ENCODE measurements at places on chromosomes 7 and 10.

- no peaks in the 10 kb centered on the region for H3K36me3 ChIP-seq
- no peaks in the 10 kb centered on the region for H3K4me1 ChIP-seq
- H3K27me3 ChIP-seq = no peaks in the 10 kb centered on the region
- no peak overlapping the region for H3K27ac ChIP-seq
These were observed 174.4 kb upstream of the KIAA1217 start for GRCh38 chr10:24034571-24034970.

- no peak overlapping the region for H3K27ac ChIP-seq
- no peaks in the 10 kb centered on the region for H3K27me3 ChIP-seq
- DNase-seq = no peak
These were observed 27.4 kb upstream of the LOXL4 start for GRCh38 chr10:98295401-98295811.

DNA sequence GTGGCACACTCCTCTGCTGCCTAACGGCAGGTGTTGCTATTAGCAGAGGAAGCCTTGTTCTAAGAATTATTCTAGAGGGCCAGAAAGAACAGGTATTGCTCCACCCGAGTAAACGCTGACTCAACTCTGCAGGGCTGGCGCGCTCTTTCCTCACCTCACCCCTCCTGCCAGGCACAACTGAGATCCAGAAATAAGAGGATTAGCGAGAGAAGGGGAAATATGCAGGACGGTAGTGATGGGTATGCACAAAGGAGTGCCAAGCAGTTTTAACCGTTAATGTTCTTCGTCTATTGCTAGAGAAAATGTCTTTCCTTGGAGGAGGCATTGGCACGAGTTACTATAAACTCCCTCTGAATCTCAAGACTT, 369 bp upstream of the SCIN start:
- no peak for DNase-seq
- H3K27me3 ChIP-seq = no peaks in the 10 kb centered on the region
- no peak overlapping the region for H3K27ac ChIP-seq
- H3K36me3 ChIP-seq = no peaks in the 10 kb centered on the region
- H3K4me1 ChIP-seq = peaks cover 15% of the 10 kb centered on the region

- no peaks in the 10 kb centered on the region for H3K4me1 ChIP-seq
- no peak overlapping the region for H3K27ac ChIP-seq
- H3K27me3 ChIP-seq = no peaks in the 10 kb centered on the region
- H3K36me3 ChIP-seq = no peaks in the 10 kb centered on the region
These were observed 27.5 kb downstream of the LRGUK start for GRCh38 chr7:134154581-134155130.

- no peak overlapping the region for H3K4me3 ChIP-seq
- H3K27me3 ChIP-seq = no peaks in the 10 kb centered on the region
- peaks cover 37% of the 10 kb centered on the region for H3K4me1 ChIP-seq
- H3K27ac ChIP-seq = peak overlapping the region; percentile 4
- no peak for DNase-seq
These were observed 40.6 kb upstream of the ADD3 start for GRCh38 chr10:109966961-109967738.

DNA sequence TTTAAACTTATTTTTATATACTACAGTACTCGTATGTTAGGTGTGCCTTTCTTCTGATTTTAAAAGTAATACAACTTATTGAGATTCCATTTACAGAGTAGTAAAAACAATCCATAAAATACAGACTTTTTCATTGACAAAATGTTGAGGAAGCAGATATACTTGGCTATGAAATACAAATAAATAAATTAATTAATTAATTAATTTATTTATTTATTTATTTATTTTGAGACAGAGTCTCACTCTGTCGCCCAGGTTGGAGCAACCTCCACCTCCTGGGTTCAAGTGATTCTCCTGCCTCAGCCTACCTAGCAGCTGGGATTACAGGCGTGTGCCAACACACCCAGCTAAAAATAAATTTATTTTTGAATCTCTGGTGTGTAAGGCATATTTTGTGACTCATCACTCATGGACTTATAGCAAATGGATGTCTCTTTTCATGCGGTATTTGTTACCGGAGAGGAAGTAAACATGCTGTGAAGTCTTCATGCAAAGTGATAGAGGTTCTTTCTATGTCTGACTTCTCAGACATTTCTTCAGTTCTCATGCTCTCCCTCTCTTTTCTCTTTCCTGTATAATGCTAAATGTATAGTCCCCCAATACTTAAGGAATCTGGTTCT, 20.2 kb upstream of the SRPK2 start:
- no peaks in the 10 kb centered on the region for H3K27me3 ChIP-seq
- no peak for DNase-seq
- H3K4me1 ChIP-seq = no peaks in the 10 kb centered on the region
- no peak overlapping the region for H3K4me3 ChIP-seq
- H3K27ac ChIP-seq = no peak overlapping the region

GRCh38 chr10:63584725-63585035, 63.5 kb downstream of the REEP3 start:
- H3K4me3 ChIP-seq = no peak overlapping the region
- no peak for DNase-seq
- peaks cover 18% of the 10 kb centered on the region for H3K4me1 ChIP-seq
- H3K27me3 ChIP-seq = no peaks in the 10 kb centered on the region
- H3K27ac ChIP-seq = no peak overlapping the region

DNA sequence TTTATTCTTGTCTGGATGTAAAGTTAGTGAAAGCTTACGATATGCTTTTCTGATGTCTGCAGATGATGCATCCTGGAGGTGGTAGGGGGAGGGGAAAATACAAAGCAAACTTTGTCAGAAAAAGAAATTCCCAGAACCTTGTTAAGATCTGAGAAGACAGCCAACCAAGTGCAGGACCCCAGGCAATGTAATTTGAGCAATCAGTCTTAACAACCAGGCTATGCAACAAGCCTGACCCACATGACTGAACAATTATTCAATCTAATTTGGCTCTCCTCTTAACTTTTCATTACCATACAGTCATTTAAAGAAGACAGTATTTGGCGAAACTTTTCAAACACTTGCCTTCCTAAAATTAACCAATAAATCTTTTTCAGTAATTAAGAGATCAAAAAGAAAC, 74.5 kb downstream of the DNAJC1 start:
- DNase-seq = no peak
- peaks cover 18% of the 10 kb centered on the region for H3K4me1 ChIP-seq
- H3K36me3 ChIP-seq = no peaks in the 10 kb centered on the region
- H3K27me3 ChIP-seq = no peaks in the 10 kb centered on the region
- H3K27ac ChIP-seq = no peak overlapping the region

DNA sequence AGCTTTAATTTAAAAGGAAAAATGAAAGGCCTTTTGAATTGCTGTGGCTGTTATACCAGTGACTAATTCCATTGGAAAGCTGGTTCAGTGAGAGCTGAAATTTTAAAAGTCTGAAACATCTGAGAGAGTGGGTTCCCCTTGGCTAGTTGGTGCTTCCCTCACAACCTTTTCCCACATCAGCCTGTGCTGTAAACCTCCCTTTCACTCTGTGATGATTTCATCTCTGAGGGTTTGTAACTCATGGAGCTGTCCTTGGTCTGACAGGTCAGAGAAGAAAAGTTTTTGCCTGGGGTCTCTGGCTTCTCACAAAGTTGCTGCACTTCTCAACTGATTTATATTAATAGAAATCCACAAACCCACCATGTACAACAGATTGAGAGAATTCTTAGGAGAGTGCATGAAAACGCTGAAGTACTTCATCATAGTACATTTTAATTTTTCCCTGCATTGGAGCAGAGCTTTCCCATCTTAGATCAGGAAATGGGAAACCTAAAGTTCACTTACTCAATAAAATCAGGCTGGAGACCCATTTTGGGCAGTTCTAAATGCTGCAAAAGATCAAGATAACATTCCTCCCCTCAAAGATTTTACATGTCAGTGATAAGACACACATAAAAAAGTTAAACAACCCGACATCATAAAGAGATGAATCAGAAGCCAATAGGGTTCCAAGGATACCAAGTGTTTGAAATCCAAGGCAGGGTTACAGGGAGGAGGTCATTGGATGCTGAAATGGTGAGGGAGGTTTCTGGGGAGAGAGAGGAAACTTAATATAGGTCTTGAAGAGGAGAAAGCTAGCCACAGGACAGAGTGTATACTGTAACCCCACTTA, 157.0 kb upstream of the MKLN1 start:
- H3K27me3 ChIP-seq = no peaks in the 10 kb centered on the region
- no peaks in the 10 kb centered on the region for H3K4me1 ChIP-seq
- no peak for DNase-seq
- no peak overlapping the region for H3K4me3 ChIP-seq
- H3K36me3 ChIP-seq = no peaks in the 10 kb centered on the region

DNA sequence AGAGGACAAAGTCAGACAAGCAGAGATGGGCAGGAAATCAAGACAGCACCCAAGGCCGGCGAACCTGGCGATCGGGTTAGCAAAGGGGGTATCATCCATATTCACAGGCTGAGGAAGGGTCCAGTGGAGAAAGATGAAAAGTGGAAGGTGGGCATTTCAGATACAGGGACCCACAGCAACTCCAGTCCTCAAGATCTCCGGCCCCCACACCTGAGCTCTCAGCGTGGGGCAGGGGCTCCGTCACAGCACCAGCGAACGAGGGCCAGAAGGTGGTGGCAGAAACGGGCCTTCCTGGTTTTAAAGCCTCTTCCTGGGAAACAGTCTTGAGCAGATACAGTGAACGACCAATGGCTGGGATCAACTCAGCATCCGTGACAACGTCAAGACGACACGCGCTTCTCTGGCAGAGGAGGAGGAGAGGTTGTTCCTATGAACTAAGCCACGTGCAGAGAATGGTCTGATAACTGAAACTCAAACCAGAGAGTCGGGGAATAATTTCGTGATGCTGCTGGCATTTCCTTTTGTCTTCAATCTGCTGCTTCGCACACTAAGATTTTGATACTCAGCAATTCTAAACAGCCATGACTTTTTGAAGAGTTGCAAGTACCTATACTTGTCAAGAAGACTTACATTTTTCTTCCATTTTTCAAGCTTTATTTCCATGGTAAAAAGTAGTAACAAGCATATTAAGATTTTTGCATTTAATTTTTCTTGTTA, 219.8 kb downstream of the ZMYND11 start:
- no peaks in the 10 kb centered on the region for H3K4me1 ChIP-seq
- H3K27ac ChIP-seq = no peak overlapping the region
- H3K4me3 ChIP-seq = no peak overlapping the region
- no peaks in the 10 kb centered on the region for H3K27me3 ChIP-seq
- H3K36me3 ChIP-seq = peaks cover 67% of the 10 kb centered on the region

DNA sequence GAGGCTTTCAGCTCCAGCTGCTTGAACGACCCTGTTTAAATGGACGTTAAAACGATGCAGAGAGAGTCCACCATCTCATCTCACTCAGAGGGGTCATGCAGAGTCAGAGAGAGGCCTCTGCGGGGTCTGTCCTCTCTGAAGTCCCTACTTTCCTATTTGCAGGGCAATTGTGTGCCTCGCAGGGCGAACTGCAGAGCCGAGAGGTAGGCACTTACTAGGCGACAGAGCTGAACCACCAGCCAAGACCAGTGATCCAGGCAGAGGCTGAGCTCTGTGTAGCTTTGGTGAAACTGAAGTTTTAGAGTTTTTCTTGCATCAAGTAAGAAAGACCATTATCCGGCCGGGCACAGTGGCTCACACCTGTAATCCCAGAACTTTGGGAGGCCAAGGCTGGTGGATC, 64.1 kb upstream of the CUX1 start:
- H3K4me3 ChIP-seq = no peak overlapping the region
- H3K27ac ChIP-seq = no peak overlapping the region
- no peaks in the 10 kb centered on the region for H3K36me3 ChIP-seq
- no peaks in the 10 kb centered on the region for H3K27me3 ChIP-seq
- H3K4me1 ChIP-seq = peaks cover 4% of the 10 kb centered on the region

DNA sequence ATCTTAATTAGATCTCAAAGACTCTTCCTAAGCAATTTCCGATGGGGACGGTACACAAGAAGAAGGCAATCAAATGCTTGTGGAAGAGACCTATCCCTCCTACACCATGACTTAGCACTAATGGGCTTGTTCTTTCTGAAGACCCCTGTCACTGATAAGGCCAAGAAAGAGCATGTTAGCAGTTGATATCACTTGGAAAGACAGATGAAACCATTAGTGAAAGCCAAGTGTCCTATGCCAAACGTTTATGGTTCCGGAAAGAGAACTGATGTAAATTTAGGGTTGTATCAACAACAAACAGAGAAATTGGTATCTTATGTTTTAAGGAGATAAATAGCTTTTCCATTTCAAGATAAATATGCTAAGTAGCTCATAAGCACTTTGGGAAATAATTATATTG, 6.5 kb downstream of the UROS start:
- no peaks in the 10 kb centered on the region for H3K4me1 ChIP-seq
- peaks cover 36% of the 10 kb centered on the region for H3K36me3 ChIP-seq
- H3K27ac ChIP-seq = no peak overlapping the region
- H3K4me3 ChIP-seq = no peak overlapping the region

Measured in right atrium auricular region (tissue), 2 donors.